NK-92 treated with Interleukin-12 subunit alpha and Interleukin-12 subunit beta, amount 100 ng/mL, for 24 hours (cell line): ENCODE measurements at places on chromosomes 3 and 15.

DNA sequence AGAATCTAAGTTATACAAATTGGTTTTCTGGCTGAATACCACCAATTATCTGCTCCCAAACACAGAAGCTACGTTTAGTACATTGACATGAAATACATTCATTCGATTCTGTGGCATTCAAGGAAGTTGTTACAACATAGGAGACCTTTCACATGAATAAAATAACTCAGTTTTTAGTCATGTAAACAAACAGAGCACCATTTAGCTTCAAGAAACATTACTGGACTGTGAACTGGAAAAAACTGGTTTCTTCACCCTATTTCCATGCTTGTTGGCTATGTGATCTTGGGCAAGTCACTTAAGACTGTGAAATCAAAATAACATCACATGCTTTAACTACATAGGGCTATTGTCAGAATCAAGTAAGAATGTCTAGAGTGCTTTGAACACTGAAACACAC, 46.2 kb downstream of the NRG4 start:
- DNase-seq, result no peak

DNA sequence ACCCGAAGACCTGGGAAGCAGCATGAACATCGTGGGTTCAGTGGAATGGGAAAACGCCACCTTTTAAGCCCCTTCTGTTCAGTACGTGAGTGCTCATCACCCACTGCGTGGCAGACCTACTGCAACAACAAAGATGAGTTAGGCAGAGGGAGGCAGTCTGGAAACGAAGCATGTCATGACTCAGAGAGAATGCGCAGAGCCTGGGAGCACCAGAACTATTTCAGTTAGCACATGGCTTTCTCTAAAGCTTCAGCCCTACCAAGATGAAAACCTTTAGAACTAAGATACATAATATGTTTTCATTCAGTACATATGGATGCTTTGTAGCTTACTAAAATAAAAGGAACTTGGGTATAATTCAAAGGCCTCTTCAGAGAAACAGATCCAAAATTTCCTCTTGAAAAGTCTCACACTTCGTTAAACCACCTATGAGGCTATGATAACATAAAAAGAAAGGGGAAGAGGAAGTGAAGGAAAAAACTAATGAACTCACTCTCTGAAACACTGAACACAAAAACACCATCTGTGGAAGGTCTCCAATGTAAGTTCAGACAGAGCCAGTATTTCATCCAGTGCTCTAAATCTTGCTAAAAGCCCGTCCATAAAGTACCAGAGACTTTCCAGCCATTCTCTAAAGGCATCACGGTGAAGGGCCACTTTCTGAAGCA, 140.1 kb downstream of the OCA2 start:
- DNase-seq, result no peak

DNA sequence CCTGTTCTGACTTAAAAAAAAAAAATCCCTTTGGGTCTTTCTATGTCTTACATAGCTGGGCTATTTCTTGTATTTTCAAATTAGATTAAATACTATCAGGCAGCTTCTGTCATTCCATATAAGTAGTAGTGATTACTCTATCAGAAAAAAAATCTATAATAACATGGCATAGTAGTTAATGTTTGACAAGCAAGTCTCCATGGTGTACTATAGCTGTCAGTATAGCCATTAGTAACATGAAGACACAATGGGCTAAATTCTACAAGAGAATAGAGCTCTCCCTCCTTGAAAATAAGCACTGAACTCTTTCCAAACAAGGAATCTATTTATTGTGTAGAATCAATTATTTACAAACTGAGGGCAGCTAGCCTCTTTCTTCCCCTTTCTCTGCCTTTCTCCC, 19.4 kb upstream of the VEPH1 start:
- no peak for DNase-seq

GRCh38 chr3:165491487-165491886, 295.3 kb upstream of the SLITRK3 start:
- DNase-seq, result no peak

- no peak for DNase-seq
These were observed 75.4 kb upstream of the ABHD17C start for GRCh38 chr15:80619680-80620079.

- DNase-seq, result no peak
These were observed 60.8 kb downstream of the PLOD2 start for GRCh38 chr3:146100180-146100579.

DNA sequence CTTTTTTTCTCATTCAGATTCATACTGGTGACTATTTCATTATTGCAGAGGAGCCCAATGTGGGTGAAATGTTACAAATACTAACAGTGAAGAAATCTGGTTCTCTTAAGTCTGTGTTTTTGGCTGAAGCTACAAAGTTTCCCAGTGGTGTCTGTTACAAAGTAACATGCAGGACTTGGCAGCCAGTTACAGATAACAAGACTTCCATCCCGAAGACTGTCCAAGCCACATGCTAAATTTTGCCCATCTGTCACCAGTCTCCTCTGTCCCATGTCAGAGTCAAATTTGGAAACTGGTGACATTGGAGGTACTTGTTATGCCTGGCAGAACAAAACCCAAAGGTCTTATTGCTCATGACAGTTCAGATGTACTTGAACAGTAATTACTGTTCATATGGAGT, 269.2 kb upstream of the GOLIM4 start:
- no peak for DNase-seq

DNA sequence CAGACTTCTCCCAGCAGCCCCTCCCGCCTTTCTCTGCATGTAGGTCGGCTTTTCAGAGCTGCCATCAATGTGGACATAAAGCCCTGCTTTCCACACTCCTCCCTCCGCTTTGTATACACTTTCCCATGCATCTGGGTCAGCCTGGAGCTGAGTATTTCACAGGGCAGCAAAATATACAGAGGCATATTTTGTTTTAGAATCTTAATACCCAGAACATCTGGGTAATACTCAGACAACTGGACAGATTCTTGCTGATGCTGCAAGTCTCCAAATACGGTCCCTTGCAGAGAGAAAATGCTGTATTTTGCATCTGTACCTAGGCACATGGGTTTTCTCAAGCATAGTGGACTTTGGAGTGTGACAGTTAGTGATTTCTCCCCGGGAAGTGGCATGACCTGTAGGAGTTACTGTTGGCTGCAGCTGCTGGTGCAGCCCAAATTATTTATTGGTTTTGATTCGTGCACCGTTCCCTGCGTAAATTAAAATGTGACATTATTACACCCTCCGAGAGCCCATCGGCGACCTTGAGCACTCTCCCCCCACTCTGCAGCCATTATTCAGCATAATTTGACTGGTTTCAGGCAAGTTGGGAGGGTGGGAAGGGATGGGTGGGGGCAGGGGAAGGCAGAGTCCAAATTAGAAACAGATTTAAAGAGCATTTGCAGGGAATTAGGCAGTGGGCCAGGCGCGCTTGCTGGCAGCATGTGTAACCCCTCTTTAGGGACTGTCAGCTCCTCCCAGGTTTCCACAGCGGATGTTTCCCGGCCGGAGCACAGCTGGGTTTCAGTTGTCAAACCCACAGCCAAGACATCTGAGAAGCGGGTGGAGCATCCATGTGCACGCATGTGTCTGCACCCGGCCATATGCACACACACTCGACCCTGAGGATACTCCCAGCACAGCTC, 100.8 kb downstream of the CPN2 start:
- DNase-seq, result no peak

DNA sequence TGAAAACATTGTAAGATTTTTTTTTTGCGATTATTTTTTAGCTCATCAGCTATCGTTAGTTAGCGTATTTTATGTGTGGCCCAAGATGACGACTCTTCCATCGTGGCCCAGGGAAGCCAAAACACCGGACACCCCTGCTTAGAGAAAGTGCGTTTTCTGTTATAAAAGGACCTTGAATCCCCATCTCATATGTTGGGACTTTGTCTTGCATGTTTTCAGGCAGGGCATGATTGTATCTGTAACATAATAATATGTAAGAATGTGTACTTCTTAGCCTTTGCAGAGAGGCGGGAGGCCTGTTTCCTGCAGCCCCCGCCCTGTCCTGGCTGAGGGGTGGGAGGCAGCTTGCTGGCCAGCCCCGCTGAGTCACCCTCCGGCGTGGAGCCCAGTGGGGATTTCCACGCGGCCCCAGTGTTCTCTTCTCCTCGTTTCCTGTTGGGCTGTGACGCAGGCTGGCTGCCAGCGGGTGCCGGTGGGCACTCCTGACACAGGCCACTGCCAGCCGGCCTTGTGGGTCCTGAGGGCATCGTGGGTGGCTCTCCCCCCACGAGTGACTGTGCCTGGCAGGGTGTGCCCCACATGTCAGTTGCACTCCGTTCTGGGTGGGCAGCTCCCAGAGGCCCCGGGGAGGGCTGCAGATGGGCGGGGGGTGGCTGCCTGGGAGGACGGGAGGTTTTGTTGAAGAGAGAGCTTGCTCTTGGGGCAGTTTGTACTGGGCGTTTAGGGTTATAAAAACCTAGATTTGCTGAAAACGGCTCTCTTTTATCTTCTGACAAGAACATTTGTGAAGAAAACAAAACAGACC, 55.6 kb downstream of the SMAD3 start:
- DNase-seq, result peak; percentile 20

- DNase-seq, result no peak
These were observed 272.6 kb upstream of the ZPLD1 start for GRCh38 chr3:102162251-102162650.

- DNase-seq, result no peak
These were observed 77.0 kb downstream of the LRIG1 start for GRCh38 chr3:66423791-66424190.

DNA sequence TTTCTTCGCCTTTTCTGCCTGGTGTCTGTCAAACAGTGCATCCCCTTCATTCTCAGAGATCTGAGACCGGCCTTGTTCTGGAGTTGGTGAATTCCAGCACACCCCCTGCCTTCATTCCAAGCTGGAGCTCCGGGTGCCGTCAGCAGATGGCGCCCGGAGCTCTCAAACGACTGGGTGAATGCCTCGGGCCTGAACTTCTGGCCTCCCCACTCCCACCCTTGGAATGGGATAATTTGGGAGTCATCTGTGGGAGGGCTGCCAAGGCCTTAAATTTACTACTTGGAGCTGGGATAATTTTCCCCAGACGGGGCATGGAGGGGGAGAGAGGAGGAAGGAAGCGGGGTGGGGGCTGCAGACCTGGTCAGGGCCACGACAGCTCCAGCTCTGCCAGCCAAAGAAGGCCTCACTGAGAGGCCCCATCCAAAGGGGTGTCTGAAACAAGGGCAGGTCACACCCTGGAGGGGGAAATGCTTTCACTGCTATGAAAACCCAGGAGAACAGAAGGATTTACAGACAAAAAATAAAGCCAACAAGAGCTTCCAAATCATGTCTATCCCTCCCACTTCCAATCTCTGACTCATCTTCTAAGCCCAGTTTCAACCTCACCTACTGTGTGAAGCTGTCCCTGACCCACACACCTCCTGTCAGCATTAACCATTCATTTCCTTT, 187.9 kb downstream of the OPA1 start:
- DNase-seq, result no peak

DNA sequence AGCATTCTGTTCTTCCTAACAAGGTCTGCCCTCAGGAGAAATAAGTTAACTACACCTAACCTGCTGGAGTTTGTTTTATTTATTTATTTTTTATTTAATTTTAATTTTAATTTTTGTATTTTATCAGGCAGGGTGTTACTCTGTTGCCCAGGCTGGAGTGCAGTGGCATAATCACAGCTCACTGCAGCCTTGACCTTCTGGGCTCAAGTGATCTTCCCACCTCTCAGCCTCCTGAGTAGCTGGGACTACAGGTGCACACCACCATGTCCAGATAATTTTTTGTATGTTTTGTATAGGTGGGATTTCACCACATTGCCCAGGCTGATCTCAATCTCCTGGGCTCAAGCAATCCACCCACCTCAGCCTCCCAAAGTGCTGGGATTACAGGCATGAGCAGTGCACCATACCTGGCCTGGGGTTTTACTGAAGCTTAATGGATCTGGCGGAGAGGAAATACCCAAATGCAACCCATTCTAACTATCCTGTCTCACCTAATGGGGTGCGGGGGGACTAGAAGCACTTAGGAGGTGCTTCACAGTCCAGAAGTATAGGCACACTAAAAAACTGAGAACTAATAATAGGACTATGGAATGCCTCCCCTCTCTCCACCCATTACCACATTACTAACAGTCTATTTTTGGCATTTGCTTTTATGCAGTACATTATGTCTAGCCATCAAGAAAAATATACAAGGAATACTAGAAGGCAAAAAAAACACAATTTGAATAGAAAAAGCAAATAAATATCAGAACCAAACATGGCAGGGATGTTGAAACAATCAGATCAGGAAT, 61.4 kb downstream of the TTBK2 start:
- no peak for DNase-seq

DNA sequence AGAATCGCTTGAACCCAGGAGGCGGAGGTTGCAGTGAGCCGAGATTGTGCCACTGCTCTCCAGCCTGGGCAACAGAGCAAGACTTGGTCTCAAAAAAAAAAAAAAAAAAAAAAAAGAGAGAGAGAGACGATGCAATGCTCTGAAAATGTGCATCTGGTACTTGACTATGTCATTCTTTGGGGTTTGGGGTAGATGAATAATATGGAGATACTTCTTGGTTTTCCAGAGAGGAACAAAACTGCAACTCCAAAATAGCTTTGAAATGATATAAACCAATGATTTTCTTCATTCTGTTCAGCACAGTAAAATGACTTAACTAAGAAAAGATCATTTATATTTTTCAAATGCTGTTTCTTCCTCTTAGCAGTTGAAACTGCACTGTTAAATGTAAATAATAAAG, 158.9 kb downstream of the ISL2 start:
- DNase-seq, result no peak

GRCh38 chr15:76393614-76394013, 57.0 kb downstream of the ISL2 start:
- no peak for DNase-seq

- no peak for DNase-seq
These were observed 162.4 kb upstream of the ROBO1 start for GRCh38 chr3:79930196-79930595.

DNA sequence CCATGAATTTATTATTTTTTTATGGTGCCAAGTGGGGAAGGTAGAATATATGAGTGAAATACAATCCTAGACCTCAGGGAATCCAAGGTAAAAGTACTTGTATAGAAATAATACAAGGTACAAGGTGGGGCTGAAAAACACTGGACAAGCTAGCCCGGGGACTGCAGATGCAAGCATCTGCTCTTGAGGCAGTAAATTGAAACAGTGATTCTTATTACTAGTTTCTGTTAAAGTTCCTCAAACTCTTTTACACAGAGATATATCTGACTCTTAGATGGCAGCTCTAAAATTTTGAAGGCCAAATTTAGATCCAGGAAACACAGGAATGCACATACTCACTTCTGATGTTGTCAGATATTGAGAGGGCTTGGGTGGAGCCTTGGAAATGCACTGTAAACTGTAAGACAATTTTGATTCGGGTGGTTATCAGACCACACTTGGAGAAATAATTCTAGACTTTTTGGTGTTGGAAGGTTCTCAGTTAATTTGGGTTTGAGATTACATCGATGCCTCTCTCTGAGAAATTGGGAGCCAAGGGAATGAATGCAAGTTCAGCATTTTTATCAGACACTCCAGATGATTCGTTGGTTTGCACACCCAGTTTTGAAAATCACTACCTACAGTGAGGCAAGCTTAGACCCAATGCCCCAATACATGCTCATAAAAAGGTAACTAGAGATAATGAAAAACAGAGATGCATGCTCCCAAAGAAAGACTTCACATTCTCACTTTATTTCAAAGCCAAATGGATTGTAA, 7.3 kb downstream of the TP63 start:
- DNase-seq, result no peak

GRCh38 chr3:126407412-126408044, 12.8 kb downstream of the CFAP100 start:
- no peak for DNase-seq
